MG63 (cell line): ENCODE measurements at places on chromosomes 16 and 17. TPM values are rescaled to one million over a fixed set of nuclear protein-coding genes. Genes with fewer than 3 reads are reported as not detected.

DNA sequence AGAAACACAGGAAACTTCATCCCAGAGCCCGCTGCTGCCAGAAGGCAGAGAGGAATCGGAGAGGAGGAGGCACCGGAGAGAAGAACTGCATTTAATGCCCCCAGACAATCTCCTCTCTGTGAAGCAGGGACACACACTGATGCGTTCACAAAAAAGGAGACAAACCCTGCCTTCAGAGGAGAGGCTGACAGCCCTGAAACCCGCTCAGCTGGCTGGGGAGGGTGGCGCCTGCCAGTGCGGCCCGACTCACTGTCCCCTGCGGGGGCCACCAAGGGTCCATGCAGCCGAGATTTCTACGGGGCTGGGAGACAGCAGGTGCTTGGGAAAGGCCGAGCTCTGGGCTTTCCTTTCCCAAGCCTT lies 21.9 kb upstream of the CACNG1 start:
- no peak for DNase-seq

- DNase-seq, result no peak
Observed at GRCh38 chr16:83561876-83562275, 245.9 kb upstream of the HSBP1 start.

Gene ZFPM1
- total RNA-seq, result 0.33 TPM in 1 of 2 replicates, not detected in the other

Gene SYCE1L
- total RNA-seq, result not detected in 2 replicates

DNA sequence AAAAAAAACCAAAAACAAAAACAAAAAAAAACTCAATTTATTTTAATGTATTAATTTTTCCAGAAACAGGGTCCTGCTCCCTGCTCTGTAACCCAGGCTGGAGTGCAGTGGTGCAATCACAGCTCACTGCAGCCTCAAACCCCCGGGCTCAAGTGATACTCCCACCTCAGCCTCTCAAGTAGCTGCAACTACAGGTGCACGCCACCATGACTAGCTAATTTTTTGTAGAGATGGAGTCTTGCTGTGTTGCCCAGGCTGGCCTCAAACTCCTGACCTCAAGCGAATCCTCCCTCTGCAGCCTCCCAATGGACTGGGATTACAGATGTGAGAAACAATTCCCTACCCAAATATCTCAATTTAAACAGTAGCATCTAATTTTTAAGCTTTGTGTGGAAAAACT lies 25.2 kb upstream of the EMP2 start:
- DNase-seq, result no peak

- DNase-seq, result no peak
Observed at GRCh38 chr16:85600078-85600477, 13.0 kb upstream of the GSE1 start.

Gene MT1F
- not detected in 2 replicates for total RNA-seq

DNA sequence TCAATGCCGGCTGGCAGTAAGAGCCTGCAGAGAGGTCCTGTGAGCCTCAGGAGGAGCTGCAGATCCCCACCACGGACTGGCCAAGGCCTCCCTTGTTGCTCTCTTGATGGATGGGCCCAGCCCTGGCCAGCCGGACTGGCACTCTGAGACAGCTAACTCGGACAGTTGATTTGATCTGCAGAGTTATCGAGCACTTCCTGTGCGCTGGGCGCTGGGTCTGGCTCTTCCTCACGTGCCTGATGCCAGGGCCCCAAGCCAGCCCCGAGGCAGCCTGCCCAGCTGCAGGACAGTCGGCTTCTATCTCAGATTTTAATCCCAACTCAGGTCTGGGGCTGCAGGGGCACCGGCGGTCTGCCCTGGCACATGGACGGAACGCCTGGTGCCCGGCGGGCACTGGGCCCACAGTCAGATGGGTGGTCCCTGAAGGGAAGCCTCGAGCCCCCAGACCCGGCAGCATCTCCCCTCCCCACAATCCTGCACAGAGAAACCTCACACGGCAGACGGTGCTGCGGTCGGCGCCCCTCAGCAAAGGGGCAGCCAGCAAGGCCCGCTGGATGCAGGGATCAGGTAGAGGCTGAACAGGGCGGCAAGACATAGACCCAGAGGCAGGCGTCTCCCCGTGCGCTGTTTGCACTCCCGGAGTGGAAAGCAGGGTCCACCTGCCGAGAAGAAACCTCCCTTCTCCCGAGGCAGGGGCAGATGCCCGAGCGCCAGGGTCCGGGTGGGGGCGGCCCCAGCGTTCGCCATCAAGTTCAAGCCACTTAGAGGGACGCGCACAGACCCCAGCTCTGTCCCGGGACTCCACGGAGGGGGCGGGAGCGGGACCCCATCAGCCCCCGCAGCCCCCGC lies 34.0 kb downstream of the TIMM22 start:
- peak; percentile 74 for DNase-seq

- DNase-seq, result no peak
Observed at GRCh38 chr16:86528061-86528929, 18.0 kb downstream of the FOXF1 start.

DNA sequence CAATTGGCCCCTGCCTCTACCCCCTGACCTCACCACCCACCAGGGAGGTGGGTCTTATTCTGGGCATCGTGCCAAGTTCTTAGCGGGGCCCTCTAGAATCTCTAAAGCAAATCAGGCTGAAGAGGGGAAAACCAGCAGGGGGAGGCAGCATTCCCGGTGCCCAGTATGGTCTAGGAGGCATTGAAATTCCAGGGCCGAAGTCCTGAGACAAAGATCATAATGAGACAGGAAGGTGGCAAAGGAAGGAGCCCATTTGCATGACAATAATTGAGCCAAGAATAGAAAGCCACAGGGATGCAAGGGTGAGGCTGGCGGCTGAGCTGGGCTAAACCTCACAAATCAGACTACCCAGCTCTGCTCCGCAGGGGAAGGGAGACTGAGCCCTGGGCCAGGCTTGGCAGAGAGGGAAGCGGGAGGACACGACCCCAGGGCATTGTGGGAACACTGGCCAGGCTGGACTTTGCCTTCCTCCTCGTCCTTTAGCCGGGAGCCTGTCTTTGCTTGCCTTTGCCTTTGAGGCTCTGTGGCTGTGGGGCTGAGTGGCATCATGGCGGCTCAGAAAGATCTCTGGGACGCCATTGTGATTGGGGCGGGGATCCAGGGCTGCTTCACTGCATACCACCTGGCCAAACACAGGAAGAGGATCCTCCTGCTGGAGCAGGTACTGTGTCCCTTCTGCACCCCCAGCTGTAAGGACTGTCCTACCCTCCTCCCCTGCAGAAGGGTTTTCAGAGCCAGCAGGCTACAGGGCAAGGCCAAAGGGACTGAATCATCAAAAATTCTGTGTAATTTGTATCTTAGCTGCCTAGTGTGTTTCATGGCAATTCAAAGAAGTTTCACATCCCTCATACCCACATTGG lies at the start of gene PIPOX:
Gene PIPOX (plus strand): TSS at position 463 of the 860 bp plus-strand sequence. CDS start 85 bp downstream, at position 548.
- peak; percentile 88 for DNase-seq

DNA sequence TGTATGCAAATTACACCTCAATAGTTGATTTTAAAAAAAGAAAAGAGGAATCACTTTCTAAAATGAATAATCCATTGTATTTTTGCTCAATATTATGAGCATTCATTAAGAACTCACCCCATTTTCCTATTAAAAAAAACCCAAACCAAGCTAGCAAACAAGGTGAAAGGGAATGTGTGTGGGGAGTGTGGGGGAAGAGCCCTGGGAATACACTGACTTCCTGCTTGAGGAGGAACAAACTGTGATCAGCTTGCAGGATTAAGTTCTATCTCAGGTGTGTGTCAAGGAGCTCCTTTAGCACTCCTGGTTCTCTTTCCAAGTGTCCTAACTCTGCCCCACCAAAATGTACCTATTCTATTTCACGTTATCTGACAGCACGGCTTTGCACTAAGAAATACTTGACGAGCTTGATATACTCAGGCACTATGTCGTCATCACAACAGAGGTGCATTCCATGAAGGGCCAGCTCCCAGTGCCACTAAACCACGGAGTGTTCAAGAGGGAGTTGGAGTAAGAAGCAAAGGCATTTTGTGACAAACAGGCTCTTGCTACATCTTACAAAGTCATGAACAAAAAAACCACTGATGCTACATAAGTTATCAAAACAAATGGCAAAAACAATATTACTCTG lies 73.2 kb downstream of the MYH10 start:
- DNase-seq, result no peak

Gene ANKRD13B
- 12.1 and 15.7 TPM in 2 replicates for total RNA-seq

DNA sequence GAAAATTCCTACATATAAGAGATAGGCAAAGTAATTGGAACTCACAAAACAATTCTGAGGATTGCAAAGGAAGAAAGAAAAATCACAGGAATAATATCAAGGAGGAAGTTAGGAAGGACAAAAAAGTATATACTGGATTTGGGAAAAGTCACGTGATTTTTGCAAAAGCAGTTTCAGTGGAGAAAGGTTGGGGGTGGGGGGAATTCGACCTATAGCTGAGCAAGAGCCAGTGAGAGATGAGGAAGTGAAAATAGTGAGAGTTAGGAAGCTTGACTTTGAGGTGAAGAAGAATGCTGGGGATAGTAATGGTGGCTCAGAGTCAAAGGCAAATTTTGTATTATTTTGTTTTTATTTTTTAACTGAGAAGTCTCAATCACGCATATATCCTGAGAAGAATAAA lies 438.0 kb upstream of the PMFBP1 start:
- no peak for DNase-seq

Gene KCNH6
- not detected in 2 replicates for total RNA-seq

- DNase-seq, result no peak
Observed at GRCh38 chr16:75727221-75727620, 931 bp upstream of the CPHXL start.

Gene UNC45B
- not detected in 2 replicates for total RNA-seq

- no peak for DNase-seq
Observed at GRCh38 chr17:27985736-27986399, 56.6 kb upstream of the NLK start.

DNA sequence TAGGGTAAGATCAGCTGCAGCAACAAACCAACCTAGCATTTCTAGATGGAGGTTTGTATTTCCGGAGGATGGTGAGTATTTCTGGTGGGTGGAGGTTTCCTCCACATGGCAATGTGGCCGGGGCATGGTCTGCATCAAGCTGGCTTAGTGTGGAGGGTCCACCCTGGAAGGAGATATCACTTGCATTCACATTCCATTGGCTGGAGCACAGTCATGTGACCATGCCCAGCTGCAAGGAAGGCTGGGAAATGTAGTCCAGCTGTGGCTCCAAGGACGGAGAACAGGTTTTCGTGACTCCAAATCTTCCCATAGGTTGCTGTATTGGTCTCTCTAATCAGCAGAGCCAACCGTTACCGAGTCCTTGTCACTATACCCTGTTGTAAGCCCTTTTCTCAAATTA lies 68.7 kb downstream of the RAI1 start:
- DNase-seq, result peak; percentile 14

GRCh38 chr17:39814497-39814896 lies 49.6 kb downstream of the IKZF3 start:
- DNase-seq, result no peak

Gene TP53TG3
- total RNA-seq, result 1.1 TPM in 1 of 2 replicates, not detected in the other

GRCh38 chr17:82822281-82822680 lies 17.5 kb downstream of the ZNF750 start:
- DNase-seq, result no peak

DNA sequence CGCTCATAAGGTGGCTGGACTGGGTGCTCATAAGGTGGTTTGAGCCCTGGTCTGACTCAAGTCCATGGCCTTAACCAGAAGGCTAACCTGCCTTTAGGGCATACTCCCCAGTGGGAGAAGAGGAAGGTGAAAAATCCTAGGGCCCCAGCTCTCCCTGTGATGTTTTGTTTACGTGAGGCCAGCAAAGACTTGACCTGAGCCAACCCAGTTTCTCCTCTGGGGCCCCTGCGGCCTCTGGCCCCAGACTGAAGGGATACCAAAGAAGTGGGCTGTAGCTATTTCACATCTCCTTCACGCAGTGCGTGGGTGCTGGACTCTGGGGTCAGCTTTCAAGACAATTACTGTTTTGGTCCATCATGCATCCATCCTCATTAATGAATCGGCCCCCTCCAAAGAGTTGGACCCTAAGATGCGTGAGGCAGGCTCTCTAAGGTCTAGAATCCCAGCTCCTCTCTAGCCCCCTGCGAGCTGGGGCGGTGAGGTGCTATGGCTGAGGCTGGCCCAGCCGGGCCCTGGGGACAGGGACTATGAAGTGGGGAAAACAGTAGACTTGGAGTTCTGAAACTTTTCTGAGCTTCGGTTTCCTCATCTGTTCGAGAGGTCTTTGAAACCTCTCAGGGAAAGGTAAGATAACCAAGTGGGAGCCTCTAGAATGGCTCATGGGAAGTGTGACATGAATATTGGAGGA lies 1.5 kb downstream of the SH2B1 start:
- DNase-seq, result no peak

DNA sequence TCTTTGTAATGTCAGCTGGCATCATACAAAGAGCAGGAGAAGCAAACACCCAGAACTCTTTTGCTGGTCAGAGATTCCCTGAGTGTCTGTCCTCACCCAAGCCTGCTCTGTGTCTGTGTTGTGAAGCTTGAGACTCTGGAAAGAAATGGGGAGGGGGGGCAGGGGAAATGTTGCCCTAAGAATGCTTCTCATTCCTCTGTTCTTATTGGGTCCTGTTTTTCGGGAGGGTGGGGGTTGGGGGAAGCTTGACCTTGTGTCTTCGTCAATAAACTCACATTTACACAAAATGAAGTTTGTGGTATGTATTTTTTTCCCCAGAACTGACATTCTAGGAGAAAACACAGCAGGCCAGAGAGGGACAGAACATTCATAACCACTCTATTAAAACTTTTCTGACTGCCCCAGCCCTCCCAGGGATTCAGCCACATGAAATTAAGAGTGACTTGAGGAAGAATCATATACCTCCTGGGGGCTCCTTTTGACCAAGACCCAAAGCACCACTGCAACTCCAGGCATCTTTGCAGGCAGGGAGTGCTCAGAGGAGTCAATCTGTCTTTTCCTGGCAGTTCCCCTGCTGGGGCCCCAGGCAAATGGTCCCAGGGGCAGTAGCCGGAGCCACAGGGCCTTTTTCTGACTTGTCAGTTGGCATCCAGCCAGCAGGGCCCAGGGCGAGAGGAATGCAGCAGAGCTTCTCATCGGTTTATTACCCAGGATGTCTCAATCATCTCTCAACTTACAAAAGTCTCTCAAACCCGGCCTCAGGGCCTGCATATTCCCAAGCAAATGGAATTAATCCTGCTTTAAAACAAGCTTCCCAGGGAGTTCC lies 5.1 kb upstream of the RASL10B start:
- DNase-seq, result peak; percentile 53
